Dermis microvascular lymphatic vessel endothelial cell (primary cell): ENCODE measurements at places on chromosomes 16 and 17.

DNA sequence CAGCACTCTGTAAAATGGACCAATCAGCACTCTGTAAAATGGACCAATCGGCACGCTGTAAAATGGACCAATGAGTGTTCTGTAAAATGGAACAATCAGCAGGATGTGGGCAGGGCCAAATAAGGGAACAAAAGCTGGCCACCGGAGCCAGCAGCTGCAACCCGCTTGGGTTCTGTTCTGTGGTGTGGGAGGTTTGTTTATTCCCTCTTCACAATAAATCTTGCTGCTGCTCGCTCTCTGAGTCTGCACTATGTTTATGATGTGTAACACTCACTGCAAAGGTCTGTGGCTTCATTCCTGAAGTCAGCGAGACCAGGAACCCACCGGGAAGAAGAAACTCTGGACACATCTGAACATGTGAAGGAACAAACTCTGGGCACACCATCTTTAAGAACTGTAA, 20.5 kb downstream of the TMEM100 start:
- no peak for DNase-seq

GRCh38 chr17:68627956-68628575, 26.9 kb upstream of the FAM20A start:
- DNase-seq = no peak

GRCh38 chr16:610513-611381, 20.0 kb upstream of the WFIKKN1 start:
- peak; percentile 43 for DNase-seq

GRCh38 chr16:10937068-10937859, 5.0 kb downstream of the DEXI start:
- peak; percentile 19 for DNase-seq

DNA sequence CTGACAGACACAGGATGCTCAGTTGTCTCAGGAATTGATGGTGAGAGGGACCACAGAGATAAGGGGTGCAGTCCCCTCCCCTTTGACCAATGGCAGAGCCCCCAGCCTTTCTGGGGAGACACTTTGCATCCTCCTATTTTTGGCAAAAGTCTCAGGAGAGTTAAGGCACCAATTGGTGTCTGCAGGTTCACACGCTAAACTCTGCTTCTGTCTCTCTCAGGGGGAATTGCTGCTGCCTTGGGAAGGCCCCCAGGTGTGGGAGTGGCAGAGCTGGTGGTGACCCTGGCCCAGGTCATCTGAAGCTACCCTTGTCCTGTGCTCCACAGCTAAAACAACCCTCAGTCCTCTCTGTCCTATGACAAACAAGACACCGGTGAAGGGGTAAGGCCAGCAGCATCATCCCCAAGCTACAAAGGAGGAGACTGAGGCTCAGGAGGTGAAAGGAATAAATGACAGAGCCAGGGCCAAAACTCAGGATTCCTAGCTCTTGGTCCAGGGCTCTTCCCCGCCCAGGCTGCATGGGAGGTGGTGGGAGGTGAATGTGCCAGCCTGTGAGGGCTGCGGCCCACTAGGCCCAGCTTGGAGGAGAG, 20.3 kb downstream of the OSBPL7 start:
- no peak for DNase-seq

- DNase-seq = no peak
These were observed 41.7 kb downstream of the DHRS7B start for GRCh38 chr17:21168555-21168865.

DNA sequence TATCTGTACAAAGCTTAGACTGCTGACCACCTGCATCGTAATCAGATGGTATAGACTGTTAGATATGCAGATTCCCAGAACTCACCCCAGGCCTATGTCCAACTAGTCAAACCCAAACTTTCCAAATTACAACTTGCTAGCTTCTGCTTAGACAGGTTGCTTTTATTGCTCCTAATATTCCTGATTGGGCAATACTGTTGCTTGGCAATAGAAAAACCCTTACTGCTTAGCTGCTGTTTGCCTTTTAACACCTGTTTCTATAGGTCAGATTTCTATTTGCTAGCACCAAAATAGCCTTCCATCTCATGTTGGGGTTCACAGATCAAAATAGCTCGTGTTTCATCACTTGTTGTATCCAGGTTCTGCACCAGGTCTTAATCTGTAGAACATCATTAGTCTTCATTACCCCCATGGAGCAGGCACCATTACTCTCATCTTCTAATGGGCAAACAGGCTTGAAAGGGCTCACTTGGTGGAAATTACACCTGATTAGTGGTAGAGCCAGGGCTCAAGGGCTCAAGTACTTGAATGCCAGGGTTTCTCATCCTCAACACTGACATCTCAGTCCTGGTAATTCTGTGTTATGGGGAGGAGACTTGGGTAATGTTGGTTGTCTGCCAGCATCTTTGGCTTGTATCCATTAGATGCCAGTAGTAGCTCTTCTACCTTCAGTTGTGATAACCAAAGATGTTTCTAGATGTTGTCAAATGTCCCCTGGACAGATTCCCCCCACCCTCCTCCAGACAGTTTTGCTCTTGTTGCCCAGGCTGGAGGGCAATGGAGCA, 2.7 kb downstream of the ZP2 start:
- DNase-seq = no peak

DNA sequence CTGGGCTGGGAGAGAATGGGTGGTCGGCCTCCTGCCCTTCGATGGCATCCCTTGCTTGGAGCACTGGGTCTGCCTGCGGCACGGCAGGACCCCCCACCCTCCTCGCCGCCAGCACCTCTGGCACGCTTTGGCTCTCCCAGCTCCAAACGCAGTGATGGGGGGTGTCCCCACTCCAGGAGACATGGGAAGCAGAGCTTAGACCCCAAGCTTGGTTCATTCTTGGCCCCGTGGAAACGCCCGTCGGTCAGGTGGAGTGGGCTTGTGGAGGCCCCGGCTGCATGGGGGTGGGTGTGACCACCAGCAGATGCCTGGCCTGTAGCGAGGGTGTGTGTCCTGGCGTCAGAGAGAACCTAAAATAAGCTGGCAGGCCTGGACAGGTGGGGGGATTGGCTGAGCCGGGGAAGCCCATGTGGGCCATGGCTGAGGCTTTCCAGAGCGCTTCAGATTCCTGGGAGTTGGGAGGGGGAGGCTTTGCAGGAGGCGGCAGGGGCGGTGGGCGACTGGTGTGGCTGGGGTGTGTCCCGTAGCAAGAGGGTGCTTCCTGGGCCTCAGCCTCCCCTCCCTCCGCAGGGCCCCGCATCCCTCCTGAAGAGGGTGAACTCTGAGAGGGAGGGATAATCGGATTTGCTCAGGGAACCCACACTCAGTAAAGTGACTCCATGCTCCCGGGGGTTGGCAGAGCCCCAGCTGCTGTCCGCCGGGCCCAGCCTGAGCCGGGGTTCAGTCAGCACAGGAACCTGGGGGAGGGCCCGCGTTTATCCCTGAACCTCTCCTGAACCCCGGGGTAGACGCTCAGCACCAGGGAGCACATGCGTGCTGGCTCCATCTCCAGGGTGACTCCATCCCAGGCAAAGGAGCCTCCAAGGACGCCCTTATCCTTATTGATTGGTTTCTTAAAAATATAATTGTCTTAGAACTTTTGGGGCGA, 3.4 kb downstream of the CACNA1H start:
- DNase-seq = no peak

DNA sequence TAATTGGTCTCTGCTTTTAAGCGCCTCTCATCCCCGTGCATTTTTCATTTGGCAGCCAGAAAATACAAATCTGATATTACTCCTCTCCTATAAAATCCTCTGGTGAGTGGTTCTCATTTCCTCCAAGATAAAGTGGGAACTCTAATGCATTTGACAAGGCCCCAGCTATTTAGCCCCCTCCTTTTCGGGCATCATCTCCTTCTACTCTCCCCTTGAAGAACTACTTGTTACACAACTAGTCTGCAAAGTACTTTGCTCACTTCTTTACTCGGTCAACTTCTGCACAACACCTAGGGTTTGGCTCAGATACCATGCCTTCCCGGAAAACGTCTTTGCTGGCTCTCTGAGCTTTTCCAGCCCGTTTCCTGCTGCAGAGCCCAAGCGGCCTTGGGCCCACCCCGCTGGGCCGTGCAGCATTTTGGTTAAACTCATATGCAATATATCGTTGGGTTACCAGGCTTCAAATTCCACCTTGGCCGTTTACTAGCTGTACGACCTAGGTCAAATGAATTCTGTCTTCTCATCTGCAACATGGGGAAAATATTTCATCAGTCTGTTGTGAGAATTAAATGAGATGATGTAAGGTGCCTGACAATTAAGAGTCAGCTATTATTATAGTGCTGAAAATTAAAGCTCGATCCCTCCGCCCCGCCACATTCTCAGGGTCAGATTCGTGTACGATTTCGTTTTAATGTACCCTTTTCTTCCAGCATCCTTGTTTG, 883 bp upstream of the TAF15 start:
- peak; percentile 7 for DNase-seq

GRCh38 chr16:88299751-88300462, 82.9 kb upstream of the ZNF469 start:
- DNase-seq = no peak

DNA sequence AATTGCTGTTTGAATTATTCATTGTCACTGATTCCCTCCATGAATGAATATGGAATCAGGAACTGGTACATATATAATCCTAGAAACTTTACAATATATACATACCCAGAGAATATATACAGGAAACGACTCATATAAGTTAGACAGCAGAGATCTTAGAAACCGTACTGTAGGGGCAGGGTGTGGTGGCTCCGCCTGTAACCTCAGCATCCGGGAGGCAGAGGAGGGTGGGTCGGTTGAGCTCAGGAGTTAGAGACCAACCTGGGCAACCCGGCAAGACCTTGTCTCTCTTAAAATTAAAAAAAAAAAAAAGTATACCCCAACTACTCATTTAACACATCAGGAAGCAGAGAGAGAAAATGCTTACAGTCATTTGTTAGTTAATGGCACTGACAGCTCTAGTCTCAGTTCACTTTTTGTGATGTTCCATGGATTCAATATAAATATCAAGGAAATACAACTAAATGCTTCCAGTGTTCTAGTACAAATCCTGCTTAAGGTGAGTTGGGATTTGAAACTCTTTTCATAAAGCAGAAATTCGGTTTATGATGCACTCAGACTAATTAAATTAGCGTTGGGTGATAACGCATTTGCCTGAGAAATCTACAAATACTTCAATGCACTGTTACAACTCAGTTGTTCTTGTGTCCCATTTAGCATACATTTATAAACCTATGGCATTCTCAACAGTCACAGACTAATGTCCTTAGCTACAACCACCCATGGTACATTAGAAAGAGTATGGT, 5.6 kb downstream of the GLG1 start:
- no peak for DNase-seq

- no peak for DNase-seq
These were observed 109.7 kb downstream of the C16orf95 start for GRCh38 chr16:87207509-87207908.

DNA sequence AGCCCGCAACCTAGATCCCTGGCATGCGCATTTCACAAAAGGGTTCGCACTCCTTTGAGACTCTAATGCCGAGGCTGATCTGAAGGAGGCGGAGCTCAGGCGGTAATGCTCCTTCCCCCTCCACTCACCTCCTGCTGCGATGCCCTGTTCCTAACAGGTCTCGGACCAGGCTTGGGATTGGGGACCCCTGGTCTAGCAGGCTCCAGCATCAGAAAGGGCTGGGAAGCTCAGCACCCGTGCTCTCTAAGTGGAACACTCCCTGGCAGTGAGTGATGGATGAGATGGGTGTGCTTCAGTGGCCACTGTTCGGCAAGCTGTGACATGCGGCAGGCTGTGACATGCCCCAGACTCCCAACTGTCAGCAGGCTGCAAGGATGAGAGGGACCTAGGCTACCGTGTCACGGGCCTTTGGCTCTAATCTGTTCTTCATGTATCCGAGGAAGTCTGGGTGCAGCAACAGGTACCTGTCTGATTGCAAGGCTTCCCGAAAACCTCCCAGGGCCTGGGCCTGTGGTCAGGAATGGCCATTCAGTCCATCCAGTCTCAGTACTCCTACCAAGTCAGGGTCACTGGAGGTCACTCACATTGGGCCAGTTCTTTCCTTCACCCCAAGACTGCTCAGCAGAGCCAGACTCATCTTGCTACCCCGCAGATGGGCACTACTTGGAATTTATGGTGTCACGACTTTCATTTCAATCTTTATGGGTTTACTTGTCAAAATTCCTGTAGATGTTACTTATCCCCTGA, 1.3 kb upstream of the ST6GALNAC2 start:
- no peak for DNase-seq

DNA sequence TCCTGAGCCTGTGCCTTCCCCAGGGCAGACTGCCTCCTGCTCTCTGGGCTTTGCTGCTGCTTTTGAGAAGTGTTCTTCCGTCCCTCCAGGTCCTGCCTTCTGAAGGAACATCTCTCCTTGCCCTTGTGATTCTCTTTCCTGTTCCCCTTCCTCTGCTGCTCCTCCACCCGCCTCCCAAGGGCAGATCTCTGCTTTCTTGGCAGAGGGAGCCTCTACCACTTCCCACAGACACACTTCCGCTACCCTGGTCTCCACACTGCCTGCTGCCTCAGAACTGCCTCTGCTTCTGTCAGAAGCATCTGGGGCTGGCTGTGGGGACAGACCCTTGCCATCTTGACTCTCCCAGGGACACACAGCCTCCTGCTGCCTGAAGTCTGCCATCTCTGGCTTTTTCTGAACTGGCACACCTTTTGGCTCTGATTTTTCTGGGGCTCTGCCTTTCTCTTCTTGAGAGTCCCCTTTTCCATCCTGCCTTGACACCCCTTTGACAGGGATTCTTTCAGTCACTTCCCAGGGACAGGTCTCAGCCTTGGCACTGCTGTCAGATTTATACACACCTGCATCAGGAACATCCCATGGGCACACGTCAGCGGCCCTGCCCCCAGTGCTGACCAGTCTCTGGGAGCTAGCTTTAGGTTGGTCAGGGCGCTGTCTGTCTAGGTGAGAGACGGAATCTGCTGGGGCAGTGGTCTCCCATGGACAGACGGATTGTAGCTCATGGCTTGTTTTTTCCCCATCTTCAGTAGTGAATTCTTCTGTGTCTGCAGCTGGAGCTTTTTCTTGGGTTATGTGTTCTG, 16.6 kb downstream of the GPR179 start:
- DNase-seq = no peak

DNA sequence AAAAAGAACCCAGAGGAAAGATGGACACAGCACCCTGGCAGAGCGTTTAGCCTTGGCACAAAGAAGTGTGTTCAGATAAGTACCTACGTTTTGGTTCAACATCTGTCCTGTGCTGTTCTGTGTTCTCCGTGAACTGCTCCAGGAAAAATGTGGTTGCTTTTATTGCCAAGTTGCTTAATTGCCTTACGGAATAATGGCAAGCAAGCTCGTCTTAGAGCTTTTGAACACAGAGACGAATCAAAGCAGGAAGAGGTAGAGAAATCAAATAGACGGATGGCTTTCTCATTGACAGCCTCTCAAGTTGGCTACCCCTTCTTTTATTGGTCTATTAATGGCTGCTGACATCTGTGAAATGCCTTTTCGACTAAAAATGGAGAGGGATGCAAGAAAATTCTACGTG, 911.1 kb upstream of the EEF2KMT start:
- DNase-seq = no peak

- DNase-seq = no peak
These were observed 2.3 kb downstream of the PRSS21 start for GRCh38 chr16:2819179-2819938.

GRCh38 chr16:74732707-74733350, 32.2 kb upstream of the MLKL start:
- no peak for DNase-seq

DNA sequence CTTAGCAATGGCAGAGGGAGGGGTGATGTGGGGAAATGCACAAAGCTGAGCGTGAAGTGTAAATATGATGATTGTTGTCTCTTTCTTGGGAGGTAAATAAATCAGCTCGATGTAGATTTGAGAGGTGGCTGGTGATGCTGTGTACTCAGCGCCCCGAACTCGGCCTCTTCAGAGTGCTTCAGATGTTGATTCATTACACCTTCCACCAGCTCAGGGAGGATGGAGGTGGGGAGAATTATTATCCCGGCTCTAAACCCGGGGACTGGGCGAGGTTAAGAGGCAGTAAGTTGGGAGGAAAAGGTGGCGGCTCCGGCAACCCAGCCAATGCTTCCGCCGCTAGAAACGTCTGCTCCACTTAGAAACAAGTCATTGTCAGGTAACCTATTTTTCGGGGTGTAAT, 86.5 kb downstream of the RPA1 start:
- no peak for DNase-seq
